ENCODE measurements at places on chromosomes 4 and X.

DNA sequence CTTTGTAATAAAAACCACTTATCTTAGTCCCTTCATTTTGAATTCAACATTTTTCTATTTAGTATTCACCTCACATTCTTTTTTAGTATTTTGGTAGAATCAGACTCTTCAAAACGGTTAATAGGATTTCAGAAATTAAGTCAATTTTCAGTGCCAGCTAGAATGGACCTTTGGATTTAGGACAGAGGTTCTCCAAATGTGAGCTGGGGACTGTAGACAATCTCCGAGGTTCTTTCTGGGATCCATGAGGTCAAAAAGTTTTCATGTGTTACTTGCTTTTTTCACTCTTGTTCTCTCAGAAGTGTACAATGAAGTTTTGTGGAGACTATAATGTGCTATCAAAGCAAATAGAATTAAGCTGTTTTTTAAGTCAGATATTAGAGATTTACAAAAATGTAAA lies 2.3 kb upstream of the UGDH start:
- no peak for DNase-seq

DNA sequence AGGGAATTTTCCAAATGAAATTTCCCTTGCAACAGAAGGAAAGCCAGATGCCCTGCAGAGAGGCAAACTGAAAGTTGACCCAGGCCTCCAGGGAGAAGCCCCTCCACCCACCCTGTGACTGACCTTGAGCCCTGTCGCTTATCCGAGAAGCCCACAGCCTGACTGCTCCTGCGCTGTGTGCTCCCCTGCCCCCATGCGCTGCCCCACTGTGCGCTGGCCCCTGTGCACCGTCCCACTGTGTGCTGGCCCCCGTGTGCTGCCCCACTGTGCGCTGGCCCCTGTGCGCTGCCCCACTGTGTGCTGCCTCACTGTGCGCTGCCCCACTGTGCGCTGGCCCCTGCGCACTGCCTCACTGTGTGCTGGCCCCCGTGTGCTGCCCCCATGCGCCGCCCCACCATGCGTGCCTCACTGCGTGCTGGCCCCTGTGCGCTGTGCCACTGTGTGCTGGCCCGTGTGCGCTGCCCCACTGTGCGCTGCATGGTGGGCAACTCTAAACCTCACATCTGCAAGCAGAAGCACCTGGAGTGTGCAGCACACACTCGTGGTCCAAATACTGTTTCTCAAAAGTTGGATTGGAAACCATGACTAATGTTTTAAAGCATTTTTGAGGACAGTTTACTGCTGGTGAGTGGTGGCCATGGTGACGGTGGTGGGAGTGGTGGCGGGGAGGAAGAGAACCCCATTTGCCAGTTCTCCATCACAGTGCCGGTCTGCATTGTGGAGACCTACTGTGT lies 8.3 kb upstream of the GRPEL1 start:
- DNase-seq: no peak

GRCh38 chr4:165774326-165774725 lies 98.7 kb upstream of the TLL1 start:
- no peak for DNase-seq

- no peak for DNase-seq
Measured at GRCh38 chr4:46386570-46386969, 3.4 kb downstream of the GABRA2 start.

- DNase-seq: no peak
Measured at GRCh38 chr4:7938266-7938608, 1.4 kb downstream of the AFAP1 start.

- no peak for DNase-seq
Measured at GRCh38 chr4:156799121-156799589, 172.4 kb downstream of the PDGFC start.

- DNase-seq: no peak
Measured at GRCh38 chrX:110373310-110373709, 14.7 kb downstream of the RTL9 start.

DNA sequence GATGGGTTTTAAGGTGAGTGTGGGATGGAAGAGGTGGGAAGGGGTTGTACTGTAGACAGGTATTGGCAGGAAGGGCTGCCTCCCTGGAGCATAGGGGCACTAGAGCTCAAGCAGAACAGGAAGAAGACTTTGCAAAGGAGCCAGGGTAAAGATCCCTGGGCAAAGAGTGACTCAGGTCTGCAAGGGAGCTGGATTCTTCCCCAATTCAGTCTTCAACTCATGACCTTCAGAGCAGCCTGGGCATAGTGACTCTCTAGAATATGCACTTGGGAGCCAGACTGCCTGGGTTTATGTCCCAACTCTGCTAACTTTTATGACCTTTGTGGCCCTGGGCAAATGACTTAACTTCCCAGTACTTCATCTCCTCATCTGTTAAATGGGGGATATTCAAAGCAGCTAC lies 4.0 kb downstream of the LONRF3 start:
- DNase-seq: no peak

GRCh38 chr4:33482773-33483172 lies 2761.5 kb downstream of the ARAP2 start:
- no peak for DNase-seq

DNA sequence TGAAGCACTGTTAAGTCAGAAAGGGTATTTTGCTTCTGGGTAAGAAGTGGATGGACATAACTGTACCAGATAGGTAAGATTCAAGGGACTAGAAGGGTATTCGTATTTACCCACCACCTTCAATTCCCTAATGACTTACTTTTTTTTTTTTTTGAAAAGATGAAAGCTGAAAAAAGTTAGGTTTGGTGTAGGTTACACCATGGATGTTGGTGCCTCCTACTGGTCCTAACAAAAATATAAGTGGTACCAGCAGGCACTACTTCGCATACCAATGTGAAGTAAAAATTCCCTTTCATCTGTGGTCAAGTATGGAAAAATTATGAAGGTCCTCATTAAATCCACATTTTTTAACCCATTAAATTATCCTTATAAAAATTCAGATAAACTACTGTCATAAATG lies 7.2 kb downstream of the ANKRD17 start:
- no peak for DNase-seq

DNA sequence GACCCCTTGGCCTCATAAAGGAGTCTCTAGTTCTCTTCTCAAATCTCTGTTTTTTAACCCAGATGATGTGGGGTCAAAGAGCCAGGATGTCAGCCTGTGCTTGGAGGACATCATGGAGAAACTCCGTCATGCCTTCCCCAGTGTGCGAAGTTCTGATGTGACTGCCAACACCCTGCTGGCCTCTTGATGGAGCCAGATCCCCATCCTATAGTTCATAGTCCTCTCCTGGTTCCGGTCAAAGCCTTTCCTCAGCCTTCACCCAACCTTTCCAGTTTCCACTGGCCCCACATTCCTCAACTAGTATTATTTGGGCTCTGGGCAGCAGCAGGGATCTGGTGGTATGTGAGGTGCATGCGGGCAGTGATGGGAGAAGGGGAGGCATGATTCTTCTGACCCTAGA lies 30.7 kb downstream of the TAF7L start:
- DNase-seq: no peak

GRCh38 chr4:170386511-170386910 lies 296.8 kb upstream of the AADAT start:
- no peak for DNase-seq

DNA sequence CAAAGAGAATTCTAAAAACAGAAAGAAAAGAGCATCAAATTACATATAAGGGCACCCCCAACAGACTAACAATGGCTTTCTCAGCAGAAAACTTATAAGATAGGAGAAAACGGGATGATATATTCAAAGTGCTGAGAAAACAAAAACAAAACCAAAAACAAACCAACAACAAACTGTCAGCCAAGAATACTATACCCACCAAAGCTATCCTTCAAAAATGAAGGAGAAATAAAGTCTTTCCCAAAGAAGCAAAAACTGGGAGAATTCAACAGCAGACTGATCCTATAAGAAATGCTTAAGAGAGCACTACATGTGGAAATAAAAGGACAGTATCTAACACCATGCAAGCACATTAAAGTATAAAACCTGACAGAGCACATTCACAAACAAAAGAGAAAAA lies 168.6 kb downstream of the NEK1 start:
- DNase-seq: no peak

- DNase-seq: no peak
Measured at GRCh38 chr4:42654631-42655268, 2.2 kb downstream of the ATP8A1 start.

DNA sequence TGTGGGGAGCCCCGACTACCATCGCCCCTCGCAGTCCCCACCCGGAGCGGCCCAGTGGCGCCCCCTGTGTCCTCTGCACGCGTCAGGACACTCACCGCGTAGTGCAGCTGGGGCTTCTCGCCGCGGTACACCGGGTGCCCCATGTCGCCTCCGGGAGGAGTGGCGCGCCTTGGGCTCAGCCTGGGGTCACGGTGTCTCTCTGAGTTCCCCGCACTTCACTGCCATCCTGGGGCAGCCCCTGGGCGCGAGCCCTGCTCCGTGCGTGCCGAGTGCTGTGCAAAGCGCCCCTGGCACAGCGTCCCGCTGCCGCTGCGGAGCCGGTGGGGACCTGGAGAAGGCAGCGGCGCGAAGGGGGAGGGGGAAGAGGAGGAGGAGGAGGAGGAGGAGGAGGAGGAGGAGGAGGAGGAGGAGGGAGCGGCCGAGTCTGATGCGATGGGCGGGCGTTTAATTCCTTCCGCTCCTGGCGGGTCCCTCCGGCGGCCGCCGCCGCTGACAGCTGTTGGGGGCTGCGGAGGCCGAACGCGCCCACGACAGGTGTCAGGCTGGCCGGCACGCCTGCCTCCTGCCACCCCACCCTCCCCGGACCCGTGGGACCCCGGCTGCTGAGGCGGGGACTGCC lies 134.3 kb downstream of the AMELX start:
- peak; percentile 74 for DNase-seq

GRCh38 chr4:152643153-152644035 lies 36.4 kb downstream of the TMEM154 start:
- DNase-seq: no peak

DNA sequence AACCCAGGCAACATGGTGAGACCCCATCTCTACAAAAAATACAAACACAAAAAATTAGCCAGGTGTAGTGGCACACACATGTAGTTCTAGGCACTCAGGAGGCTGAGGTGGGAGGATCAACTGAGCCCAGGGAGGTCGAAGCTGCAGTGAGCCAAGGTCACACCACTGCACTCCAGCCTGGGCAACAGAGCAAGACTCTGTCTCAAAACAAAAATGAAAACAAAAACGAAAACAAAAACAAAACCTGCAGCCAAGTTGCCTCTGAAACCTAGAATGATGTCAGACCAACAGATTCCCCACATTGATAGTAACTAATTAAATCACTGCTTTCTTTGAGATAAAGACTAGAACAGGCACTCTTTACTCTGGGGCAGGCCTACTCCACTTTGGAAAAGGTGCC lies 104.5 kb downstream of the AMELX start:
- no peak for DNase-seq

DNA sequence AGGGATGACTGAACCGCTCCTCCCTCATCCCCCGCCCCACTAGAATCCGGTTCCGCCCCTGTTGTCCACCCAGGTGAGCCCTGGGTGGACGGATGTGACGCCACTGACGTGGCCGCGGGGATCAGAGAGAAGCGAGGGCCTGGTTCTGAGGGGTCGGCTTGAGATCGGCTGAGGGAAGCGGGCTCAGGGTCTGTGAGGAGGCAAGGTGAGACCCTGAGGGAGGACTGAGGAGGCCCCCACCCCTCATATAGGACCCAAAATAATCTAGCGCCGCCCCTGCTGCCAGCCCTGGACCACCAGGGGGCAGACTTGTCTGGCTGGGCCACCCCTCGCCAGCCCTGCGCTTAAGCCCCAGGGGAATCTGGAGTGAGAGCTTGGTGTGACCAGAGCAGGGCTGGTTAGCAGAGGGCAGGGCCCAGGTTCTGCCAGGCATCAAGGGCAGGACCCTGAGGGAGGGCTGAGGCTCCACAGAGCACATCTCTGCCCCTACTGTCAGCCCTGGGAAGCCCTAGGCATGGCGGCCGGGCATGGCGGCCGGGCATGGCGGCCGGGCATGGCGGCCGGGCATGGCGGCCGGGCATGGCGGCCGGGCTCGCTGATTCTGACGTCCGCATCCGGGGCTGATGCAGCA lies at the start of gene MAGEA8:
MAGEA8 (plus strand) TSS at position 103 of the 631 bp plus-strand sequence. CDS start 3,090 bp downstream, outside the sequence.
- DNase-seq: no peak

DNA sequence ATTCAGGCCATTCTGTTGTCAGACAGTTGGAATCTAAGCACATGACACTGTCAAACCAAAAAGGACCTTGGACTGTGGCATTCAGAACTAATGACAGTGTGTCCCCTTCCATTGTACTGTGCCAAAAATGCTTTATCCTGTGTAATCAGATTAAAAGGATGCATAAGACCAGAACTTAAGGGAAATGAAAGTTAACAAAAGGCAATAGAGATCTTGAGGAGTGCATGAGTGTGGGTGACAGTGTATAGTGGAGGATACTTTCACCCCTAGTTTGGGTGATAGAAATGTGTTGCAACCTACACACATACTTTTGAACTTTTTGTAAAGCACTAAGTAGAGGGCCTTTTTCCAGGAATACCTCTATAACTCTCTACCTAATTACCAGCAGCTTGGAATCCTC lies 4.5 kb downstream of the CYSLTR1 start:
- no peak for DNase-seq

DNA sequence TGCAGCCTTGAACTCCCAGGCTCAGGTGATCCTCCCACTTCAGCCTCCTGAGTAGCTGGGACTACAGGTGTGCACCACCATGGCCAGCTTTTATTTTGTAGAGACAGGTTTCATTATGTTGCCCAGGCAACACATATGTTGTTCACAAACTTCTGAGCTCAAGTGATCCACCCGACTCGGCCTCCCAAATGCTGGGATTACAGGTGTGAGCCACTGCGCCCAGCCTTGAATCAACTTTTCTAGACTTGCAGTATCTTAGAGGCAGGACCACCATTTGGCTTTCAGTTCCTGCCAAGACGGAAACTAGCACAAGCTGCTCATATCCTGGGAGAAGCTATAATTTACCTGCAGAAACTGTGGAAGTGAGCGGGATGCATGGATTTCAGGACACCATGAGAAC lies 19.9 kb downstream of the NAT8L start:
- peak; percentile 34 for DNase-seq

DNA sequence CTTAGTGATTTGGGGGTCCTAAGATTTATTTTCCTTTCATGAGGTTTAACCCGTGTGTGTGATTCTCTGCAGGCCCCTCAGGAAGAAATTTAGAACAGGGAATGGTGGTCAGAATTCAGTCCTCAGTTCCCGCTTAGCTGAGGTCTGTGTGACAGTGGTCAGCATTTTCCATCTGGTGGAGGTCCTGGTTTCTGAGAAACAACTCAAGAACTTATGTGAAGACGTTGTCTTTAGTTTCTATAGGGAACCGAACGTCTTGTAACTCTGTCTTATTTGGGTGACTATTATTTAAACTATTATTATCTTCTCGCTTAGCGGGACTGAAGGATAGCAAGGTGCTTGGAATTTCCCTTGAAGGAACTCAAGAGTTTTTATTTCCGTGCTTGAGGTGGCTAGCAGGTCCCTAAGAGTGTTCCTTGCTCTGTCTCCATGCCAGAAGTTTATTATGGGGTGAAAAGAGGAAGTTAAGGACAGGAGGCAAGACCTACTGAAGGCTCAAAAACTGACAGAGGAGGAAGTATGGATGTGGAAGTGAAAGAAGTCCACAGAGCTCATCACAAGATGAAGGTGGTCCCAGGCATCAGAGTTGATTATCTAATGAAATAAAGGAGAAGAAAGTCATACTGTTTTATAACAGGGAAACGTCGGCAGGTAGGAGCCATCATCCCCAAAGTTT lies 9.4 kb downstream of the MGST2 start:
- no peak for DNase-seq

Data from upper lobe of right lung (tissue), 1 donor.